RPMI8226 (cell line): ENCODE measurements at places on chromosomes 3 and 15.
A peak's percentile ranks its signal among the peaks of the same experiment; 100 is the strongest.

DNA sequence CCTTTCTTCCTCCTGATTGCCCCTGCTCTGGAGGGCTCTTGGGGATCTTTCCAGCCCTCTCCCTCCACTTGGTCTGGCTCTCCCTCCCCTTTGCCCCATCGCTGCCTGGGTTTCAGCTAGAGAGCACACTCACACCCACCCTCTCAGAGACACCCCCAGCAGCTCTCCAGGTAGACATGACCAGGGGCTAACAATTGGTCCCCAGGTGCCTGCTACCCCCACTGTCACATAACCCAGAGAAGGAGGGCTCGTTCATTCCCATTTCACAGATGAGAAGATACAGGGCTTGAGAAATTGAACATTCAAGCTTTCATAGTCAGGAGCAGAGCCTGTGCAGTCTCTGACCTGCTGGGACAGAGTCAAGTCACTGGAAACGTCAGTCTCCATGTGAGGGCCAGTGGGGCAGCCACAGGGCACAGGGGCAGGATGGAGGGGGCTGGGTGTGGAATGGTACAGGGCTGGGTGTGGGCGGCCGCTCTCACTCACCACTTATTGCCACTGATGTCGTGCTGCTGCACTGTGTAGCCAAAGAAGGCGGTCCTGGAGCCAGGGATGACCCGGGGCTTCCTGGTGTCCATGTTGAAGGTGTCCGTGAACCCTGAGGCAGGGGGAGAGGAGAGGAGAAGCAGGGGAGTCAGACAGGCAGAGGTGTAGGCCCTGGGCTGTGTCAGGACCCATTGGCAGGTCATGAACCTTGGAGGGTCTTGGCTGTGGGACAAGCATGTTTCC lies 29.4 kb downstream of the ITGA11 start:
- DNase-seq = no peak

DNA sequence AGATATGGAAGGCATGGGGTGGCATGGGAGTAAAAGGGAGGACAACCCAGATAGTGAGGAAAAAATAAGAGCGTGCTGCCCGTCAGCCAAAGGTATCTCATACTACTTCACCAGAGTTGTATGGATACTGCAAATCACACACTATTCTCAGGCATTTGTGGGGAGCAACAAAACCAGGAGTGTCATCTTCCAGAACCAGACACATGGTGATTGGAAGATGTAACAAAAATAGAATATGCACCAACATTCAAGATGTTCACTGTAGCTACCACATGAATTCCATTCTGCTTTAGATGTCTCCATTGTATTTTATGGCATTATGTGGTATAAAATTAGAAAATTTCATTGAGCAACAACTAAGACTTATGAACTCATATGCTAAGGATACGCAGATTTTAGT lies 34.9 kb downstream of the CD47 start:
- no peak for DNase-seq

DNA sequence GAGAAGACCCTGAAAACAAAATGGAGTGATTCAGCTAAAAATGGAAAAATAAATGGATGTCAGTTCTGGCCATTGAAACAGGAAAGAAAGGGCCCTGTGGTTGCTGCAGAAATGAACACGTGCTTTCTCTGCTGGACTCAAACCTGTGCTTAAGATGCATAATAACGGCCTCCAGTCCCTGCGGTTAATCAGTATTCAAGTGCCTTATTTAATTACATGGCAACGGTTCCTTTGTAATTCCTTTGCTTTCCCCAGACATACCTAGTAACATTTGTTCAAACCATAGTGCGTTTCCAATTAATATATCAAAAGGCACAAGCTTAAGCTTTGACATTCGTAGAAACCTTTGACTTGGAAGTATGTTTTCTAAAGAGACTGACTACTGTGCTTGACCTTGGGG lies 428.3 kb downstream of the GABRG3 start:
- DNase-seq = no peak

GRCh38 chr3:195181113-195181498 lies 89.9 kb downstream of the XXYLT1 start:
- no peak for DNase-seq

GRCh38 chr3:117736846-117737245 lies 1027.3 kb downstream of the TUSC7 start:
- no peak for DNase-seq

DNA sequence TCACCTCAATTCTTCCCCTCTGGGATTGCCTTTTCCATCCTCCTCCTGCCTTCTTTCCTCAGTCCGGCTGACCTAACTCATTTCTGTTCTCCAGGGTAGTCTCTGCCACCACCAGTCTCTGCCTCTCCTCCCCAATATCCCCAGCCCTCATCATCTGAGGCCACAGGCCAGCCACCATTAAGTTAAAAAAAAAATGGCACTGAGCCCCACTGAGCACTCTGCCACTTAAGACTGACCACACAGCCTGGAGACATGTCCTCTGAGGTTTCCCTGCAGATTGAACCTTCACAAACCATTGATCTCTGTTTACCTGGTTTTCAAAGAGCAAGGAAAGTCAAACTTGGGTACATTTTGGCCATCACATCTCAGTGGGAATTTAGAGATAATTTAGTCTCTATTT lies 13.6 kb downstream of the LRRC2 start:
- DNase-seq = no peak

DNA sequence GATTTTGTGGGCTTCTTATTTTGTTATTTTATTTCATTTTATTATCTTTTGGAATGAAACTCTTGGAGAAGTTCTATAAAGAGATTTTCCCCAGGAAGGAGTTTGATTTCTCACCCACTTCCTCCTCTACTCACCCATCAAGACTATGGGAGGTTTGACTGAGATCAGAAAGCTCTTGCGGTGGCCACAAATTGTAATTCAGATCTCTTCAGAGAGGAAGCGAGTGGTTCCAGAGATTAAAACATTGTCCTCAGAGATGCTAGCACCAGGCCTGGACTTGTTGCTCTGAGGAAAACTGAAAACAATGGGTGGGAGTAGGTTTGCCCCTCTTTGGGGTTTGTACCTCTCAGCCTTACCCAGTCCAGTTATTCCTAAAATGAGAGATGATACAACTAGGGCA lies 8.1 kb upstream of the MUC13 start:
- no peak for DNase-seq

DNA sequence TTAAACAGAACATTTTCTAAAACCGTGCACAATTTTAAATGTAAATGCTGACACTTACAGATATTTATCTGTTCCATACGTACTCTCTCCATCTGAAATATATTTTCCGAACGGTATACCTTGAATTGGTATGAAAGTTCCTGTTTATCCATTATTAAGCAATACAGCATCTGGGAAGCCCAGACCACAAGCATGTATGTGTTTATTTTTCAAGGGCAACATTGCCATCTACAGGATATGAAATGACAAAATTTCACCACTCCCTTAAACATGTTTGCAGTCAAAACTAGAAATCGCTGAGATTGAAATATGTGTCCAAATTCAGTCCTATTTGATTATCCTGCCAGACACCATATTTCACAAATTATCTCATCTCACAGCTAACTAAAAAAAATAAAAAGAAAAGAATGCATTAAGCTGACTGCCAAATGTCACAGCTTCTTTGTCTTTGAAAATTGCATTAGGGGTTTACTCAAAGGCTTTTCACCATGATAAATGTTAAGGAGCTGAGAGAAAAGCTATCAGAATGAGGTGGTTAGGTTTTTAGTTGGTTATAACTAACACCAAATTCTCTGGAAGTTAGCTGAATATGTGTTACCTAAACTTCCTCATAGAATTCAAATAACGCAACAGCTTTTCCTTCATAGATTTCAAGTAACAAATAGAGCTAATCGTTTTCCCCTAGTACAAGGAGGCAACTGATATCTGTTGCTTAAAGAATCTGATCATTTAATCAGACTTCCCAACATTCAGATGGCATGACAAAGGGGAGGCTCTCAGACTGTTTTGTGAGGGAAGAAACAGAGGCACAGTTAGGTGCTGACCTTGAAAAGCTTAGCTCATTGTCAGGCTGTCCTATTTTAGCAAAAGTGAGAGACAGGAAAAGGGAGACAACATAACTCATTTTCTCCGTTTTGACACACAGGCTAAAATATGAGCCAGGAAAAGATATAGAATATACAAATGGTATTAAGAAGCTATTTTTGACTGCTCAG lies 533.1 kb downstream of the TBL1XR1 start:
- peak; percentile 31 for DNase-seq
